ENCODE measurements at places on chromosomes 4 and X.

- no peak for DNase-seq
These were observed 14.9 kb downstream of the CCSER1 start for GRCh38 chr4:90142081-90142480.

DNA sequence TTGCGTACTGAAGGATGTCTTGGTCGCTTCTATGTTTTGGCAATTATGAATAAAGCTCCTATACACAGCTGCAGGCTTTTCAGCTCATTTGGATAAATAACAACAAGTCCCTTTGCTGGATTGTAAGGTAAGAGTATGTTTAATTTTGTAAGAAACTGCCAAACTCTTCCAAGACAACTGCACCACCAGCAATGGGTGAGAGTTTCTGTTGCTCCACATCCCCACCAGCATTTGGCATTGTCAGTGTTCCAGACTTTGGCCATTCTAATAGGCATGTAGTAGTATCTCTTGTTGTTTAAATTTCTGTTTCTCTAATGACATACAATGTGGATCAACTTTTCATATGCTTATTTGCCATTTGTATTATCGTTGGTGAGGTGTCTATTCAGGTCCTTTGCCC, 44.3 kb downstream of the FNIP2 start:
- no peak for DNase-seq

DNA sequence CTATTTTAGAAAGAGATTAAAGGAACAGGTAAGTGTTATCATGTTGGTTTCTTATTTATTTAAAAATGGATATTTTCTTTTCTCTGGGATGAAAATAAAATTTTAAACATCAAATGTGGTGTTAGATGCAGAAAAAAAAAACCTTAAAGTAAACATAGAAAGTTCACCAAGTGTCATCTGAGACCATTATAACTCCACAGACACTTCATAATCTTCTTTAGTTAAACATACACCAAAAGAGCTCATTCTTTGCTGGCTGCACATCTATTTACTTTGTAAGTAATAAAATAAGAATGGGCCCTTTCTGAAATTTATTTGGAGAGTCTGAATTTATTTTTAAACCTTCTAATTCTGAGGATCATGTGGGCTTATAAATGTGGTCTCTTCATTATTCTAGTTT, 460.7 kb upstream of the CTSO start:
- no peak for DNase-seq

- no peak for DNase-seq
These were observed 448.4 kb downstream of the RAPGEF2 start for GRCh38 chr4:159551281-159551680.

- no peak for DNase-seq
These were observed 546.9 kb downstream of the BCOR start for GRCh38 chrX:39550795-39551361.
